ENCODE measurements at places on chromosomes 6 and 20.

- DNase-seq: peak; percentile 48
Measured at GRCh38 chr20:34066476-34067090, 45.5 kb downstream of the EIF2S2 start.

GRCh38 chr20:49794336-49795134 lies 18.1 kb upstream of the SLC9A8 start:
- no peak for DNase-seq

DNA sequence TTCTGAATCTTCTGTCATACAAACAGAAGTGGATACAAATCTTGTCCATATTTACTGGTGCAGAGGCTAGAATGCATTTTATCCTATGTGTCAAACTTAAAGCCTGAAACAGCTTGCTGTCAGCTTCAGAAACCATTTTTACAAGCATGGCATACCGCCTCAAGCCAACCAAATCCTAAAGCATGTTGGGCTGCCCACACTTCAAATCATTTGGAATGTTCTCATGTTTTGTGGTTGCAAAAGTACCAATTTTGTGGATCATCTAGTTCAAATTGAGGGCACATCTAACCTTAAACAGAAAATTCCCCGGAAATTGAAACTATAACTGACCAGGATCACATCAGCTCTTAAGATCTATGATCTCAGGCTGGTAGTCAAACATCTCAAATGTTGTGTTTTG lies 3.2 kb downstream of the GPR63 start:
- DNase-seq: no peak

DNA sequence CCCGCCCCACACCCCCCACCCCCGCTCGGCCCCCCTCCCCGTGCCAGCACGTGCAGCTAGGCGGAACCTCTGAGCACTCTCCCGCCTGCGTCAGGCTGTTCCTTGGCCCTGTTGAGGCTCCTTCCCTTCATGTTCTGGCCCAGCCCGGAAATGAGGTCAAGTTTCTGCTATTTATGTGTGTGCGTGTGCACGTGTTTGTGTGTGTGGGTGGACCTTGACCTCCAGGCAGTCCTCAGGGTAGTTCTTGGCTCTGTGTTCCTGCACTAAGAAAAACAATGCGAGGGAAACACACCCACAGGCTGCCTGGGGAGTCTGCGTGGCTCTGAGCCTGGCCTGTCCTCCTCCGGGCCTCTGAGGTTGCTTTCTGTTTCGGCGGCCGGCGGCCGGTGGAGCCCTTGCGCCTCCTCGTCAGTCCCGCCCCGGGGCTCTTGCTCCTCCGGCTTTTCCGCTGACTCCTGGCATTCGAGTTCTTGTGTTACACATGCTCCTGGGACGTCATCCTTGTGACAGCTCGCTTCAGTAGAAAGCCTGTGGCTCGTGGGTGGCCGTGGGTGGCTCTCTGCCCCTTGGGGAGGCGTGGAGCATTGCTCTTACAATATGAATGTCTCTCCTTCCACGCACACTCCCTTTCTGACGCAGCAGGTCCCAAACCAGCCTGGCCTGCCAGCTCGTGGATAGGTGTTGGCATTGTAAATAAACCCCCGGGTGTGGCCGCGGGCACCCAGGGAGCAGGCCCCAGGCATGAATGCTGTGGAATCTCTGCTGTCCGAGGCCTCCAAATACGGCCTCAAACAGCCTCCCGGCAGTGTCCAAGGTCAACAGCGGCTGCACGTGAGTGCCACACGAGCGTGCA lies 10.0 kb downstream of the SLCO4A1 start:
- peak; percentile 96 for DNase-seq

GRCh38 chr6:149190224-149190831 lies 127.2 kb upstream of the TAB2 start:
- no peak for DNase-seq

GRCh38 chr20:31809661-31810060 lies 9.5 kb upstream of the MYLK2 start:
- DNase-seq: no peak

DNA sequence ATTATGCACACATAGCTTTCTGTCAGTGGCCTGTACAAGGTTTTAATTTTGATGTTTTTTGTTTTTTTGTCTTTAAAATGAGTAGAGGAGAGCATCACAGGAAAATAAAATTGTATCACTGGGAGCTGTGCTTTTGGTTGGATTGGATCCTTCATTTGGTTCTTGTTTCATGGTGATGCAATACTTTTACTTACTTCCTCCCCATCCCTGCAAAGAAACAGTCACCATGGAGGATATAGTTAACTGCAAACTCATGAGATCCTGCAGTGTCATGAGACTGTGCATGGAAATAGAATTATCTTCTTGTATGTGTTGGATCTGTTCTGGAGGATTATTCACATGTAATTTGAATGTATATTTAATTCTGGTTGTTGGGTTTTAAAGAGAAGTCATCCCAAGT lies 122.3 kb downstream of the JARID2 start:
- DNase-seq: no peak
